ENCODE measurements at places on chromosomes 11 and 22.

GRCh38 chr11:57396744-57397143, 6.3 kb upstream of the PRG2 start:
- no peak for DNase-seq

DNA sequence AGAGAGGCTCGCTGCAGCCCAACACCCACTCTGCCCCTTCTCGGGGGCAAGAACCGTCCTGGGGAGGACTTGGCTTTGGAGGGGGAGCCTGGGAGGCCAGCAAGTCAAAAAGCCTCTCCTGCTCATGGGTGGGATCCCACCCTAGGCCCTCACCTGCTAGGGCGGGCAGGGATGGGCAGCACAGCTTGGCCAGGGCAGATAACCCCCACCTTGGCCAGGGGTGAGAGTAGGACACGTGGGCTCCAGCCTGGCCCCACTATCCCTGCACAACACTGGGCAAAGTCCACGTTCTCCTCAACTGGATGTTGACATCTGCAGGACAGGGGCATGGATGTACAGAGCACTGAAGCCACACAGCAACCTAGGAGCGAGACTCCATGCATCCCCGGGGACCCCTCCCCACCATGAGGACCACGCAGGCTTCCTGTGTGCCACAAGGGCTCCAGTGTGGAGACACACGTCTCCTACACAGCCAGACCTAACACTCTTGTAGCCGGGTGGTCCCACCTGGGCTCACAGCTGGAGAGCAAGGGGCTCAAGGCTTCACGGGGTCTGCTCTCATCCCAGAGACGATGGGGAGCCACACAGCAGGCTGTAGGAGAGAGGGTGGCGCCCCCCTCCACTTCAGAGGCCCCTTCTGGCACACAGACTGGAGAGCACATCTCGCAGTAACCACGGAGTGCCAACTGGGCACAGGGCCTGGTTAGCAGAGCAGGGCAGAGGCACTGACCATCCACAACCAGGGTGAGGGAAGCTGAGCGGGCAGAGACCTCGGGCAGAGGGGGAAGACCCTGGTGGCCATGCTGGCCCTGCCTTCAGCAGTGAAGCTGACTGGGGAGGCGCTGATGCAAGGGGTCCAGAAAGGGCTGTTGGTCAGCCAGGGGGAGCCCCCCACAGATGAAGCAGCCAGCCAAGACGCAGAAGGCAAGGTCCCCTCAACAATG, 171.1 kb downstream of the CRYBB2 start:
- DNase-seq, result no peak

- no peak for DNase-seq
Observed at GRCh38 chr11:69211920-69212797, 56.4 kb downstream of the SMIM38 start.

- DNase-seq, result peak; percentile 22
Observed at GRCh38 chr22:46390652-46391301, 55.3 kb downstream of the TRMU start.

- DNase-seq, result no peak
Observed at GRCh38 chr22:29145321-29146072, 60.2 kb upstream of the EMID1 start.

DNA sequence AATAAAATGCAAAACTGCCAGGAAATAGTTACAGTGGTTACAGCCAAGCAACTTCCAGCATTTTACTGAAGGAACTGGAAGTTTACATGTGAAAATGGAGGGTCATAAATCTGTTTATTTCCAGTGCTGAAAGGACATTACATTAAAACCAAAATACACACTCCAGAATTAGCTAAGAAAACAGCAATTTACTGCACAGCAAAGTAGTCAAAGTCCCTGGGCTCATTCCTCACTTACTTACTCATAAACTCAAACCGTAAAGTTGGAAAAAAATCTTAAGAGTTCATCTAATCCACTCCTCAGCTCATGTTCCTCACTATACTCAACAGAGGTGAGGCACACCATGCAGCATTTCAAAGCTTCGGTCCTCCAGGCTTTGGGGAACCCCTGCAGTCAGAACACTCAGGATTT, 17.4 kb downstream of the CTSC start:
- peak; percentile 92 for DNase-seq

GRCh38 chr11:33658195-33658900, 42.3 kb downstream of the C11orf91 start:
- DNase-seq, result no peak

- DNase-seq, result no peak
Observed at GRCh38 chr22:26082866-26083265, 86.4 kb upstream of the SEZ6L start.

- DNase-seq, result peak; percentile 75
Observed at GRCh38 chr22:31080848-31081649, at the start of gene SMTN. SMTN (plus strand) TSS chr22:31081318; CDS start chr22:31083259, 1,941 bp downstream.

DNA sequence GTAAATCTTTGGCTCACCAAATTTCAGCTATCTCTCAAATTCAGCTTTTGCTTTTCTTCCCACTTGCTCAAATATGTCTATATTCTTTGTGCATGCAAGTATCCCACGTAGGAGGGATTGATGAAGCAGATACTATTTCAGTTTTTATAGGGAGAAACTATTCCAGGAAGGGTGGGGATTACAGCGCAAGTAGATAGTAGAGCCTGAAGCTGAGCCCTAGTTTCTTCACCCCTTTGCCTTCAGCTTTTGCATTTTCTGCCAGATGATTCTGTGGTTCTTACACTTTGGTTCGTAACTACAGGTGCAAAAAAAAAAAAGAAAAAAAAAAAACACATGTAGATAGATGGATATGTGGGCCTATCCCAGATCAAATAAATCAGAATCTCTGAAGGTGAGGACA, 3.1 kb upstream of the ACP2 start:
- no peak for DNase-seq

GRCh38 chr11:56923116-56923515, 65.6 kb upstream of the OR5AK2 start:
- no peak for DNase-seq

DNA sequence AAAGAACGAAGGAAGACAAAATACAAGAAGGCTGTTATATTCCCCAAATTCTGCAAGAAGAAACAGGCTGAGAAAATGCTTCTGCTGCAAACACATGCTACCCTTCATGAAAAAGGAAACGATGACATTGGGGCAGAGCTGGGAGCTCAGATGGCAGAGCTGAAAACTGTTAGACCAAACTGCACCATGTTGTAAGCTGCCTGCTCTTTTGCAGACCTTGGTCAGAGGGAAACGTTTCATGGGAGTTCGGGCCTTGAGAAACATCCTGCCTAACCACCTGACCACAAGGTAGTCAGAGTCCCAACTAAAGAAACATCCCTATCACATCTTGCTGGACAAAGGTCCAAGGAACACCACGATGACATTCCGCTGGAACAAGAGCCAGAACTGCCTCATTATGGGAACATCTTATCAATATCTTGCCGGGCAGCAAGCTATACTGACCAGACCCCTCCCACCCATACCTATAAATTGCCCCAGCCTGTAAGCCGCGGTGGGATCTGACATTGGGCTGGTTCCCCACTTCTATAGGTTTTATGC, 110.7 kb upstream of the CTSC start:
- DNase-seq, result no peak

DNA sequence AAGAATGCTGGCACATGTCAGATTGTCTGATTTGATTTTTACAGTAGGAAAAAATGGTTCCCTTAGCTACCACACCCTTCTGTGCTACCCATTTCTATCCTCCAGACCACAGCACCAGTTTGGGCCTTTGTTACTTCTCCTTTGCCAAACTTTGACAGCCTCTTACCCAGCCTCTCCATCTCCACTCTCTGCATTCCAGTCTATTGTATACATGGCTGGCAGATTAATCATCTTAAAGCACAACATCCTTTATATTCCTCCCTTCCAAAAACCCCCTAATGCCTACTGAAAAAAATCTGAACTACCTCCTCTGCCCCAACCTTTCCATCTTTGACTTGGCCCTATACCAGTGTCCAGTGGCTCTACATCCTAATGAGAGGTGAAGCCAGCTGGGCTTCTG, 10.8 kb upstream of the PANX1 start:
- no peak for DNase-seq

DNA sequence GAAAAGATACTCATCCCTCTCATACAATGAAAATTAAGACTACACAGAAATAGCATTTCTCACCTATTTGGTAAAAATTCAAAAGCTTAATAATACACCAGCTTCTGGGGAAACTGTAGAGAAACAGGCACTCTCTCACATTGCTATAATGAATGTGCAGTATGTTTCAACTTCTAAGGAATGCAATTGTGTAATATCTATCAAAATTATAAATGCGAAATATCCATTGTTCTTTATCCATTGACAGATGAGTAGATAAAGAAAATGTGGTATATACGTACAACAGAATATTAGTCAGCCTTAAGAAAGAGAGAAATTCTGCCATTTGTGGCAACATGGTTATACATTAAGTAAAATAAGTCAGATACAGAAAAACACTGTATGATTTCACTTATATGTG, 101.4 kb upstream of the OR9G4 start:
- DNase-seq, result no peak

Data from fibroblast of skin of left quadriceps (primary cell).